ENCODE measurements at places on chromosomes 16 and 17.

GRCh38 chr16:57387598-57388354 is 15.5 kb downstream of the CX3CL1 start:
- DNase-seq = no peak

GRCh38 chr17:4537451-4538235 is 17.5 kb downstream of the MYBBP1A start:
- no peak for DNase-seq

GRCh38 chr16:15825750-15826305 is 31.0 kb downstream of the MYH11 start:
- DNase-seq = no peak

GRCh38 chr17:12522743-12523183 is 142.9 kb upstream of the MYOCD start:
- no peak for DNase-seq

- DNase-seq = no peak
Observed at GRCh38 chr16:75570396-75571065, 4.4 kb downstream of the GABARAPL2 start.

DNA sequence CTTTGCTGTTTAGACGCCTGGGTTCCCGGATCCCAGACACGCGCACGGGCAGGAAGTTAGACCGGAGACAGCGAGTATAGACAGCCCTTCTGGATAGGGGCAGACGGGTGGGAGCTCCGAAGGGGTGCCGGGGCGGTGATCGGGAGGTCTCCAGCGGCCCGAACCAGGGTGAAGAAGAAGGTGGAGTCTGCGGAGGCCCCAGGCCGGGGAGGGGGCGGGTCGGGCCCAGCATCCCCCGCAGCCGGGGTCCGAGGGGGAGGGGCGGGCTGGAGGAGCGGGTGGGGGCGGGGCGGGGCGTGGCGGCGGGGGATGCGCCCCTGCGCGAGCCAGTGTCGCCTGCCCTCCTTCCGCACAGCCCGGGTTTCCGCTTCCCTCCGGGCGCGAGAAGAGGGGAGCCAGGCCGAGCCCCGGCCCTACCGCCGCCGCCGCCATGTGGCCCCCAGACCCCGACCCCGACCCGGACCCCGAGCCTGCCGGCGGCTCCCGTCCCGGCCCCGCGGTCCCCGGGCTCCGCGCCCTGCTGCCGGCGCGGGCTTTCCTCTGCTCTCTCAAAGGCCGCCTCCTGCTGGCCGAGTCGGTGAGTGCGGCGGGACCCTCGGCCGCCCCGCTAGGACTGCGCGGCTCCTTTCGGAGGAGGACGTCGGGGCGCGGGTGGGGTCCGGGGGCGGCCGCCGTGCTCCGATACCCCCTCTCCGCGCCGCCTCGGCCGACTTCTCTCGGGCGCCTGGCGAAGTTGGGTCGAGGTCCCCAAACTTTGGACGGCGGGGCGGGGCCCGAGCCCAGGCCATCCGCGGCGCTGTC is at the start of gene CMTM3:
Gene CMTM3, plus strand, starts transcription at position 329 of the 801 bp plus-strand sequence. Its CDS starts 102 bp downstream, at position 431.
- peak; percentile 83 for DNase-seq

GRCh38 chr16:30349675-30350074 is 5.4 kb downstream of the CD2BP2 start:
- no peak for DNase-seq

- DNase-seq = no peak
Observed at GRCh38 chr16:887846-888245, 82.9 kb downstream of the LMF1 start.

- DNase-seq = no peak
Observed at GRCh38 chr16:87492291-87492630, 563 bp downstream of the ZCCHC14 start.

DNA sequence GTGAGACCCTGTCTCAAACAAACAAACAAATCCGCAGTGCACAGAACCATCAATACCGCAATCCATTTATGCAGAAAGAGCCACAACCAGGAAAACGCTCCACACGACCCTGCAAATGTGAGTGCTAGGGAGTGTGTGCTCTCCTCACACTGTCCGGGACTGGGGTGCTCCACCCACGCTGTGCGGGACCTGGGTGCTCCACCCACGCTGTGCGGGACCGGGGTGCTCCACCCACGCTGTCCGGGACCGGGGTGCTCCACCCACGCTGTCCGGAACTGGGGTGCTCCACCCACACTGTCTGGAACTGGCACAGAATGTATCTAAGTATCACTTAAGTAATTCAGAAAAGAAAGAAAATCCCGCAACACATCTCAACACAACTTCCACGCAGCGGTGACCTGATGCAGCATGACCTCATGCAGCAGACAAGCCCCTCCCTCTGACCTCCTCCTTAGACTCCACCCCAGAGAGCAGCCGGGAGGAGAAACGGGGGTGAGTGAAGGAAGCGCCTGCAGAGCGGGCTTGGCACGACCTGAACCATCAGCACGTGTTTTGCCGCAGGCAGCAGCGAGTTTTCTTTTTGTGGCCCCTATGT is 38.5 kb downstream of the ZNF276 start:
- DNase-seq = no peak

DNA sequence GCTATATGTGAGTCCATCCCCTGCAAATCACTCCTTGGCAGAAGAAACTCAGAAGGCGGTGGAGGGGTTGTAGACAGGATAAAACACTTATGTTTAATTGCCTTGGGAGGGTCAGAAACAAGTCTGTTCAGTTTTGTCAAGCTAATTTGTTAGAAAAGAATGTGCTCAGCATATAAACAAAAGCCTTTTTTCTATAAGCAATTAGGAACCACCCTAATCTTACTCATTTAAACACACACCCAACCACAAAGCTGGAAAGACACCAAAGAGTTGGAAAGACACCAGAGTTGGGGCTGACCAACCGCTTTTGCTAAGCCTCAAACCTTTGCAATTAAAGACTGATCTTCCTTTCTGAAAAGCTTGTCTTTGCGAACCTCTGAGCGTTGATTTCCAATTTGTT is 439.2 kb upstream of the ERCC4 start:
- no peak for DNase-seq

DNA sequence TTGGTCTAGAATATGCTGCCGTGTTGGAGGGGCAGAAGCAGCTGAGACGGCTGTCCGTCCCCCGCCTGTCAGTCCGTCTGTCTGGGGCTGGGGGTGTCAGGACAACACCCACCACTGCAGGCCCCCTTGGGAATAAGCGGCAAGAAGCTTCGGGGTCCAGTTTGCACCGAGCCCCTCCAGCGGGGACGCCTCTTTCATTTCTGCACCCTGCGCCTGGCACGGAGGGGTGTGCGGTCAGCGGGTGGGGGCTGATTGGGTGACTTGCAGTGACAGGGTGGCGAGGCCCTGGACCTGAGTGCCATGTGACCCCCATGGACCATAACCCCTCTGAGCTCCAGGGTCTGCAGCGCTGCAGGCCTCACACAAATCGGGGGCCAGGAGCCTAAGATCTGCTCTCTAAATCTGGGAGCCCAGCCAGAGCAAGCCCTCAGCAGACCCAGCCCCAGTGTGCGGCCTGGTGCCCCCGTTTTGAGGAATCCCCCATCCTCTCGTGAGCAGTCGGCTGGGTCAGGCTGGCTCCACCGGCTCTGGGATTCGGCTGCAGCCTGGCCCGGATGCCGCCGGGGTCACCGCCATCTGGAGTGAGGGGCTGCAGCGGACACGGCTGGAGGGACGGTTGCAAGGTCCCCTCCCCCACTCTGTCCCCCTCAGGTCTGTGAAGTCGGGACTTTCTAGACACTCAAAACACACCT is 8.3 kb downstream of the CBFA2T3 start:
- DNase-seq = no peak

GRCh38 chr16:917591-918061 is 53.2 kb downstream of the LMF1 start:
- DNase-seq = no peak

DNA sequence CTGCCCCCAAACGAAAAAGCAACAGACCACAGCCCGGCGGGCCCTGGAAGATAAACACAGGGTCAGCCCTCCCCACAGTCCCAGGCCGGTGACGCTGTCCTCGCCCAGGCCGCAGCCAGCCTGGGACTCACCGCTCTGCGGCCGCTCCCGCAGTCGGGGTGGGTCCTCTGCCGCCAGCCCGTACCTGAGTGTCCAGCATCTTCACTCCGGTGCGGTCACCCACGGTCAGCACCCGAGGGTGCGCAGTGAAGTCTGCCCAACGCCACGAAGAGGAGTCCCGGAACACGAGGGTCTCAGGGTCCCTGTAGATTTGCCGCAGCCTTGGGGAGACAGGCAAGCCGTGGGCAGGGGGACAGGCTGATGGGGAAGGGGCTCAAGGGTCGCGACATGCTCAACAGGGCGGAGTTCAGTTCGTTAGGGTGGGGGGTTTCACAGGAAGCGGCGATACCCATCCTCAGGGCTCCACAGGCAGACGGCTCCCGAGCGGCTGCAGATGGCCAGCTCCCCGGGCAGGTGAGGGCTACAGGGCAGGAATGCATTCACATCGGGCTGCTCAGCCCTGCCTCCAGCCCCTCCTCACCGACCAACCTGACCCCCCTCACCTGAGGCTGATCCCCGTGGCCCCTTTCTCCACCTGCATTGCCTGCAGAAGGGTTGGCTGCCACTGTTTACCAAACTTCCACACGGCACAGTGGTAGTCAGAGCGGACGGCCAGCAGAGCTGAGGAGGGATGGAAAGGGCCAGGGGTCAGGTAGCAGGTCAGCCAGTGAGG is 5.5 kb downstream of the TAF1C start:
- DNase-seq = no peak

DNA sequence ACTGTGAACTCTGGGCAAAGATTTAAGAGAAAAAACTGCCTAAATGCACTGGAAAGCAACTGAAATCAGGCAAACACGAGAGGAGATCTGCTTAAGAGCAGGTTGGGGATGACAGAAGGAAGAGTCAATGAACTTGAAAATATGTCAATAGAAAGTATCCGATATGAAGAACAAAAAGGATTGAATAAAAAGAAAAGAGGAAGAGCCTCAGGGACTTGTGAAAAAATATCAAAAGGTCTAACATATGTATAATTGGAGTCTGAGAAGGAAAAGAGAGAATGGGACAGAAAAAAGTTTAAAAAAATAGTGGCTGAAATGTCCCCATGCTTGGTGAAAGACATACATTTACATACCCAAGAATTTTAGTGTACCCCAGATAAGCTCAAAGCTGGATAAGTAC is 195.5 kb downstream of the COPRS start:
- DNase-seq = no peak

DNA sequence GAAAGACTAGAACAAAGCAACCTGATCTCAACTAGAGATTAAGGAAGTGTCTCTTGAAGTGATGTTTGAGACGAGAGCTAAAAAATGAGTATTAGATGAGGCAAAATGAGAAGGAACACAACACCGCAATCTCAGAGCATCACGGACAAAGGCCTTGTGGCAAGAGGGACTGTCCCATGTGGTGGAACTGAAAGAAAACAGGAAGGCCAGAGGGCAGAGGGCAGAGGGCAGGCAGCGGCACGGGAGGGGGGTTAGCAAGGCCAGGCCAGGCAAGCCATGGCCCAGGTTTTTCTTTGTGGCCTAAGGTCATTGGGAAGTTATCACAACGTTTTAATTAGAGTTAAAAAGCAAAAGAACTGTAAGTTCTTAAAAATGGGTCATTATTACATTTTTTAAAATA is 22.5 kb downstream of the RPA1 start:
- DNase-seq = no peak

GRCh38 chr17:67532326-67532871 is 155.3 kb downstream of the PITPNC1 start:
- no peak for DNase-seq

DNA sequence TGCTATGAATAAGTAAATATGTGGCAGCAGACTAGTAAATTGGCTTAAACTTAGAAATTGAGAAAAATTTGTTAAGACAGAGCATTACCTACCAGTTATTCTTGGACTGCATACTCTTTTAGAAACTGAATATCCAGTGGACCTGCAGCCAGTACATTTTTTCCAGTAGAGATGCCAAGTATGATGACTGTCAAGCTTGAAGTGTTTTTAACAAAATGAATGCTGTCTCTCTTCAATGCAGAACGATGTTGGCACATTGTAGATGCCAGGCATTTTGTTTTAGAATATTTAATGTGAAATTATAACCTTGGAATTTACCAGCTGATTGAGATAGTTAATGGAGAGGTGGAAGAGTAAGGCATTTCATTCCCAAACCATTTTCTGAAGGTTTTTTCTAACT is 52.5 kb downstream of the NFAT5 start:
- no peak for DNase-seq

- no peak for DNase-seq
Observed at GRCh38 chr16:78196502-78196901, 97.0 kb downstream of the WWOX start.

DNA sequence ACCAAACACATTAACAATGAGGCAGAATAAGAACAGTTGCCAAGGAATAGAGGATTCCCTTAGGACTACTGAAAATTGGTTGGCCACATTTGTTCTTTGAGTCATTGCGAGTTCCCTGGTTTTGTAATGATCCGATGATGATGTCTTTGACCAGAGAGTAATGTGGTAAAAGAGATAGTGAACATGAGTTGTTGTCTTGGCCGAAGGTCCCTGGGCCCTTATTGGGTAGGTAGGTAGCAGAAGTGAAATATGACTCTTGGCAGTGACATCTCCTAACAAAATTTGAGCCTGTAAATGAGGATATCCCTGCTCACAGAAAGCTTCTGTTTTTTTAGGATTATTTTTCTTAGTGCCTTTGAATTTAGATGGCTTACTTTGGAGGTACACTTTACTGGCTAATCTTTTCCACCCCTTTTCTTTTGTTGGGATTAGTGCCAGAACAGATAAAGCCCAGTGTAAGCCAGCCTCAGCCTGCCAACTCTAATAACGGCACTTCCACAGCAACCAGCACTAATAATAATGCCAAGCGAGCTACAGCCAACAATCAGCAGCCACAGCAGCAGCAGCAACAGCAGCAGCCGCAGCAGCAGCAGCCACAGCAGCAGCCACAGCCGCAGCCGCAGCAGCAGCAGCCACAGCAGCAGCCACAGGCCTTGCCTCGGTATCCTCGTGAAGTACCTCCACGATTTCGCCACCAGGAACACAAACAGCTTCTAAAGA is 47.2 kb downstream of the TNRC6A start:
- DNase-seq = no peak

GRCh38 chr16:68357923-68358322 is 47.1 kb downstream of the PRMT7 start:
- DNase-seq = no peak

DNA sequence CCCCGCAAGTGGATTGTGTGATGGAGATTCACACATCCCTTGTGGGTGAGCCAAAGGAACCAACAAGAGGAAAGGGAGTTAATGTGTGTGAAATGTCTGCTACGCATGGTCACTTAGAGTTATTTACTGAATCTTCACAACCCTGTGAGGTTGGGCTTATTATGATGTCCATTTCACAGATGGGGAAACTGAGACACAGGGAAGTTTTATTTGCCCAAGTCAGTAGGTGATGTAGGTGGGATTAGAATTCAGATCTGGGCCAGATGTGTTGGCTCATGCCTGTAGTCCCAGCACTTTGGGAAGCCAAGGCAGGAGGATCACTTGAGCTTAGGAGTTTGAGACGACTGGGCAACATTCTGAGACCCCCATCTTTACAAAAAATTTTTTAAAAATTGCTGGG is 11.6 kb upstream of the DLX4 start:
- DNase-seq = no peak

DNA sequence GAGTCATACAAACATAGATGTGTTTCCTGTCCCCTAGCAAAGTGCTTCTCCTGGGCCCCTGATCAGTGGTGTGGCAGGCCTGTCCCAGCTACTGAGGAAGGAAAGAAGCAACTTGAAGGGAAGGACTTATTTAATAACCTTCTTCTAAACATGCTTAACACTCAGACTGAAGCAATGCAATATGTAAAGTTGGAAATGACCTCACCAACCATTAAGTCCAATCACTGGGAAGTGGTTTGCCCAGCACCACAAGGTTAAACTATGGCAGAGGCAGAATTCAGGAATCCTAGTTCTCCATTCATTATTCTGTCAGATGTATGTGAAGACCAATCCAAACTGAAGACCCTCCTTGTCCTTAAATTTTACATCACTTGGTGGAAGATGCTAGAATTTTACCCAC is 39.1 kb downstream of the CENPV start:
- no peak for DNase-seq

GRCh38 chr17:68591583-68591982 is 9.6 kb downstream of the FAM20A start:
- no peak for DNase-seq

All from stimulated activated CD8-positive, alpha-beta memory T cell treated with anti-CD3 and anti-CD28 coated beads, Interleukin-4, amount 100 ng/mL, for 48 hours (primary cell).